ENCODE measurements at places on chromosomes 11 and 22.
A peak's percentile ranks its signal among the peaks of the same experiment; 100 is the strongest.

DNA sequence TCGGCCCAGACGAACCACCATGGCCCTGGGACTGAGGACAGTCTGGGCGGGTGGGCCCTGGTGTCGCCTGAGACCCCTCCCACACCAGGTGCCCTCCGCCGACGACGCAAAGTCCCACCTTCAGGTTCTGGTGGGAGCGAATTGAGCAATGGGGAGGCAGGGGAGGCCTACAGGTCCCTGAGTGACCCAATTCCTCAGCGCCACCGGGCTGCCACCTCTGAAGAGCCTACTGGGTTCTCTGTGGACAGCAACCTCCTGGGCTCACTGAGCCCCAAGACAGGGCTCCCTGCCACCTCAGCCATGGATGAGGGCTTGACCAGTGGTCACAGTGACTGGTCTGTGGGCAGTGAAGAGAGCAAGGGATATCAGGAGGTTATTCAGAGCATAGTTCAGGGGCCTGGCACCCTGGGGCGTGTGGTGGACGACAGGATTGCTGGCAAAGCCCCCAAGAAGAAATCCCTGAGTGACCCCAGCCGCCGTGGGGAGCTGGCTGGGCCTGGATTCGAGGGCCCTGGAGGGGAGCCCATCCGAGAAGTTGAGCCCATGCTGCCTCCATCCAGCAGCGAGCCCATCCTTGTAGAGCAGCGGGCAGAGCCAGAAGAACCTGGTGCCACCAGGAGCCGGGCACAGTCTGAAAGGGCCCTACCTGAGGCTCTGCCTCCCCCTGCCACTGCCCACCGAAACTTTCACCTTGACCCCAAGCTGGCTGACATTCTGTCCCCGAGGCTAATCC, 2.8 kb downstream of the ARHGEF17 start:
- DNase-seq = no peak

GRCh38 chr11:44246726-44247125, 63.2 kb downstream of the ALX4 start:
- no peak for DNase-seq

- no peak for DNase-seq
These were observed 670 bp downstream of the LSP1 start for GRCh38 chr11:1853376-1854131.

DNA sequence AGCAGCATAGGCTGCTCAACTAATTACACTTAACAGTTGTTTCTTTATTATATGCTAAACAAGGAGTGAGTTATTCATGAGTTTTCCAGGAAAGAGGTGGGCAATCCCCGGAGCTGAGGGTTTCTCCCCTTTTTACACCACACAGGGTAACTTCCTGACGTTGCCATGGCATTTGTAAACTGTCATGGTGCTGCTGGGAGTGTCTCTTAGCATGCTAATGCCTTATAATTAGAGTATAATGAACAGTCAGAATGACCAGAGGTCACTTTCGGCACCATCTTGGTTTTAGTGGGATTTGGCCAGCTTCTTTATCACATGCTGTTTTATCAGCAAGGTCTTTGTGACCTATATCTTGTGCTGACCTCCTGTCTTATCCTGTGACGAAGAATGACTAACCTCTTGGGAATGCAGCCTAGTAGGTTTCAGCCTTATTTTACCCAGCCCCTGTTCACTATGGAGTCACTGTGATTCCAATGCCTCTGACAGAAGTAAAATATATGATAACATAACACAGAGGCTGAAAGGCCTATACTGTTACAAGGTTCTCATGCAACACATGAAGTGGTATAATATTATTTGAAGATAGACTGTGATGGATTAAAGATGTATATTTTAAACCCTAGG, 41.3 kb upstream of the RDX start:
- DNase-seq = no peak

- peak; percentile 80 for DNase-seq
These were observed 128.2 kb downstream of the SGSM3 start for GRCh38 chr22:40498420-40499208.

- no peak for DNase-seq
These were observed 1.9 kb downstream of the PATL1 start for GRCh38 chr11:59666969-59667368.

DNA sequence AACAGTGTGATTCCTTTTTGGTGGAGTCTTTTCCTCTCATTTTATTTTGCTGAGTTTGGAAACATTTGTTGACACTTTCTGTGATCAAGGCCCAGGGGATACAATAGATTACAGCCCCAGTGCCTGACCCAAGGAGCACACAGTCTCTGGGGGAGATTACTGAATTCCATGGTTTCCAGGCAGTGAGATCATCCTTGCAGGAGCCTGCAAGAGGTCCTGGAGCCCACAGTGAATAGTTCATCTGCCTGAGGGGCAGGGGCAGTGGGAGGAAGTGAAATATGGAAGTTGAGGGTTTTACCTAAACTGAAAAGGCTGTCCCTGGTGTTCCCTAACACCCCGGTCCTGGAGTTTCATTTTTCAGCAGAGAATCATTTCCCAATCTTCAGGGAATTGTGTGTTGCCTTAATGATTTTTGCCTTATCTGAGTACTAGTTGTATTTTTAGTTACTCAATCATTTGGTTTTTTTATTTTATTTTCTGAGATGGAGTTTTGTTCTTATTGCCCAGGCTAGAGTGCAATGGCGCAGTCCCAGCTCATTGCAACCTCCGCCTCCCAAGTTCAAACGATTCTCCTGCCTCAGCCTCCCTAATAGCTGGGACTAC, 7.7 kb downstream of the CCS start:
- DNase-seq = no peak

GRCh38 chr22:49359076-49359475, 468.6 kb downstream of the BRD1 start:
- DNase-seq = no peak

DNA sequence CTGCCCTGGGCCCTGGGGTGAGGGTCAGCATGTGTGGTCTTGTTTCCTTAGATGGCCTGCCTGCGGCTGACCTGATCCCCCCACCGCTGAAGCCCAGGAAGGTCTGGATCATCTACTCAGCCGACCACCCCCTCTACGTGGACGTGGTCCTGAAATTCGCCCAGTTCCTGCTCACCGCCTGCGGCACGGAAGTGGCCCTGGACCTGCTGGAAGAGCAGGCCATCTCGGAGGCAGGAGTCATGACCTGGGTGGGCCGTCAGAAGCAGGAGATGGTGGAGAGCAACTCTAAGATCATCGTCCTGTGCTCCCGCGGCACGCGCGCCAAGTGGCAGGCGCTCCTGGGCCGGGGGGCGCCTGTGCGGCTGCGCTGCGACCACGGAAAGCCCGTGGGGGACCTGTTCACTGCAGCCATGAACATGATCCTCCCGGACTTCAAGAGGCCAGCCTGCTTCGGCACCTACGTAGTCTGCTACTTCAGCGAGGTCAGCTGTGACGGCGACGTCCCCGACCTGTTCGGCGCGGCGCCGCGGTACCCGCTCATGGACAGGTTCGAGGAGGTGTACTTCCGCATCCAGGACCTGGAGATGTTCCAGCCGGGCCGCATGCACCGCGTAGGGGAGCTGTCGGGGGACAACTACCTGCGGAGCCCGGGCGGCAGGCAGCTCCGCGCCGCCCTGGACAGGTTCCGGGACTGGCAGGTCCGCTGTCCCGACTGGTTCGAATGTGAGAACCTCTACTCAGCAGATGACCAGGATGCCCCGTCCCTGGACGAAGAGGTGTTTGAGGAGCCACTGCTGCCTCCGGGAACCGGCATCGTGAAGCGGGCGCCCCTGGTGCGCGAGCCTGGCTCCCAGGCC, 12.7 kb downstream of the TMEM121B start:
- no peak for DNase-seq

- no peak for DNase-seq
These were observed 18.1 kb downstream of the CHST1 start for GRCh38 chr11:45647329-45647728.

DNA sequence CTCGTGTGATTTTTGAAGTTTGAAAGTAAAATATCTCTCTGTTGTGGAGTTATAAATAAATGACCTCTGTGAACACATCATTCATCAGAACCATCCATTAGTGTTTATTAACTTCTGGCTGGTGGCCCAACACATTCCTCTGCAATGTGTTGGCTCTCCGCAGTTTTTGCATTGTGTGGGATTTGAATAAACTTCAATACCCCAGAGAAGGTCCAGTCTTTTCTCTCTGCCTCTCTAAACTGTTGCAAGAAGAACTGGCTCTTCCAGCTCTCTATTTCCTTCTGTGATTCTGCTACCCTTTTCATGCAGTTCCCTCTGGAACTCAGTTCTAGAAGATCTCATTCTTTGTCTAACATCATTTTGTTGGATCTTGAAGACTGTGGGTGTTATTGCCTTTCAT, 125.0 kb upstream of the ARHGAP42 start:
- peak; percentile 65 for DNase-seq

GRCh38 chr11:35629914-35630313, 11.7 kb downstream of the FJX1 start:
- DNase-seq = peak; percentile 98

DNA sequence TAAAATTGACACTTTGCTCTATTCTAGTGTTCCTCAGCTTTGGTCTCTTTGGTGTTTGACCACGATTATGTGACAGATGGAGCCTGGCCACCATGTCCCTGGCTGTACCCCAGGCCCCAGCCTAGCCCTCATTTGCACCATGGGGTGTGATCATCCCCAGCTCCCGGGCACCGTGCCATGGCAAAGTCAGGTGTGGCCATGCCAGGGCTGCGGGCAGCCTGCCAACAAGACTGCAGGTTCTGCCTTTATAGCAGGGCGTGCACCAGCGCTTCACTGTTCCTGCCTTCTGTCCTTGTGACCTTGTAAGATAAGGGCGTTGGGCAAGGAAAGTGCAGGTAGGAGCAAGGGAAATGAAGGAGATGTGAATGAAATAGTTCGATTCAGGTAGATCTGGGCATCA, 22.4 kb upstream of the APOBEC3A start:
- DNase-seq = no peak

DNA sequence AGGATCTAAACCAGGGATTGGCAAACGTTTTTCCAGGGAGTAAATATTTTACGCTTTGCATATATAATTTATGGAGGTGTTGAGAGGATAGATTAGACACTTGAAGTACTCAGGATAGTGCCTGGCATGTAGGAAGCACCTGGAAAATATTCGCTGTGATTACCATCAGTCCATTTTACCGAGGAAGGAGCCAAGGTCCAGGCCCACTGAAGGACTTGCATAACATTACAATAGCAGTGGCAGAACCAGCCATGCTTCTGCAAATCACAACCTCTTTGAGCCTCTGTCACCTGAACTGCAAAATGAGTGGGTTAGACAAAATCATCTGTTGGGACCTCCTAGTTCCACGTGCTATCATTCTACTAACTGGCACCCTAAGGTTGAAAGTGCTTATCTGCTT, 5.4 kb downstream of the FUT4 start:
- DNase-seq = no peak

- no peak for DNase-seq
These were observed 13.0 kb downstream of the MYO7A start for GRCh38 chr11:77141034-77141433.

GRCh38 chr11:16873289-16873688, 134.8 kb downstream of the C11orf58 start:
- DNase-seq = no peak

- no peak for DNase-seq
These were observed 9.3 kb downstream of the PRDM11 start for GRCh38 chr11:45155627-45156180.

DNA sequence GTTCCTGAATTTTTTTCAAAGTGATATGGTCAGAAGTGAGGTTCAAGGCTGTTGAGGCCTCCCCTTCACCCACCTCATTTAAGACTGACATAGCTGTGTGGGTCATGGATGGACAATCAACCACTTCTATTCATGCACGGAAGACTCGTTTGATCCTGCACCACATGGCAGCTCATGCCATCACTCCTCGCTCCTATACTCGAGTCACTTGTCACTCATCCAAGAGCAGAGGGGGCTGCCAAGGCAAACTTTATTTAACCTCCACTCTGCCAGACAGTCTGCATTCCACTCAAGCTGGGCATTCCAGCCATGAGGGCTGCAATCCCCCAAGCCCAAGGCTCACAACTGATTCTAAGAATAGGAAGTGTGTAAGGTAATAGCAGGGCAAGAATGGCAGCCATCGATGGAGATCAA, 34.1 kb downstream of the SNX19 start:
- DNase-seq = no peak

DNA sequence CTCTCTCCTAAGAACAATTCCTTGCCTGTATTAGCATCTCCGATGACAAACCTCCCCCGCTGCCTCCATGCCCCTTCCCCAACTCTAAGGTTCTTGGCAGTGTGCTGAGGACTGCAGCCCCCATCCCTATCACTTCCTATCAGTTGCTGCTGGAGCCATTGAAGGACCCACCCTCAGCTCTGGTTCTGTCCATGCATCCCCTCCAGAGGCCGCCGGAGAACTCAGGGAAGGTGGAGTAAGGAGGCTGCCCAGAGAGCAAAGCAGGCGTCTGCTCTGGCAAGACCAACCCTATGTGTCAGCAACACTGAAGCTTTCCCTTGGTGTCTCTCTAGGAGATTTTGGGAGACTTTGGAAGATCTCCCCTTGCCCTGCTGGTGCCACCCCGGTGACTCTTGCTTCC, 1139.5 kb downstream of the TBC1D22A start:
- DNase-seq = no peak

- no peak for DNase-seq
These were observed 314.6 kb downstream of the LARGE1 start for GRCh38 chr22:33605666-33606065.

GRCh38 chr11:128687321-128687720, 6.6 kb upstream of the FLI1 start:
- DNase-seq = no peak

DNA sequence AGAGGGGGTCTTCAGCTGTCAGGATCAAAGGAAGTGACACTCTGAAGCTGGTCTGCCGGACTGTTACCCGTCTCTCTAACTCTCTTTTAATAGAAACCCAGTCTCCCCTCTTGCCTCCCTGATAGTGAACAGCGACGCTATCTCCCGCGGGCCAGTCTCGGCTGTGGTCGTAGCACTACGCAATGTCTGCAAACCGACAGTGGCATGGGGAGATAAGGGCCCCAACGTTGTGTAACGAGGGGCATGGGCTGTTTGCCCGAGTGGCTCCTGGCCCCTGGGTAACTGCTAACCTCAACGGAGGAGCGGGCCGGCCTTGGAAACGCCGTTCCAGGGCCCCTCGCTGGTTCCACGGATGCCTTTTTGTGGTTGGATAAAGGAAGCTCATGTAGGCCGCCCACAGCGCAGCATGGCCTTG, 23.3 kb downstream of the ZBTB16 start:
- DNase-seq = no peak

DNA sequence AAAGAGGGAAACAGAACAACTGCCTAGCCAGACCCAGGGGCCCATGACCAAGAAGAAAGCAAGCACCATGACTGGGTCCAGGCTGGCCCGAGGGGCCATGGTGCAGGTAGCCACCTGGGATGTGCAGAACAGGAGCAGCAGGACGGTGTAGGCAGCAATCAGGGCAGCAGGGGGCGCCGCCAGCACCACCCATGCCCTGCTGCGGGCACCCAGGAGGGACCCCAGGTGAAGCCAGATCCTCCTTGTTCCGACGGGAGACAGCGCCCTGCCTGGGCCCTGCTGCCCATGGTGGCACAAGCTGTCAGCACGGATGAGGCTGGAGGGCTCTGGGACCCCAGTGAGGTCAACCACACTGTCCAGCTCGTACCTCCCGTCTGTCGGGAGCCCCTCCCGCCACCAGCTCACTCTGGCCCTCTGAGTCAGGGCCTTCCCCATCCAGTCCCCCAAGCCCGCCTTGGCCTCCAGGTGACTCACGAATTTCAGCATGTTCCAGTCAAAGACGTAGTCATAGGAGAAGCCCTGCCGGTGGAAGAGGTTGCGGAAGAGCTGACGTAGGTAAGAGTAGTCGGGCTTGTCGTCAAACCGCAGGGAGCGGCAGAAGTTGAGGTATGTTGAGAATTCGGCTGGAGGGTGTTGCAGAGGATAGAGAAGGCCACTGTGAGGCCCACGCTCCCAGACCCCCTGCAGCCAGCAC, 18.8 kb downstream of the CSNK1E start:
- no peak for DNase-seq

- no peak for DNase-seq
These were observed 262.3 kb downstream of the SOX6 start for GRCh38 chr11:16093889-16094653.

Measured in HFF-Myc (cell line).